ENCODE measurements at places on chromosomes 1 and 21. TPM values are rescaled to one million over a fixed set of nuclear protein-coding genes. Genes with fewer than 3 reads are reported as not detected.
A peak's percentile ranks its signal among the peaks of the same experiment; 100 is the strongest.

GRCh38 chr1:155050560-155051341, at the start of gene ADAM15:
Gene ADAM15, plus strand, starts transcription at chr1:155051316. Its CDS starts 71 bp downstream, at chr1:155051387.
- peak; percentile 80 for DNase-seq

DNA sequence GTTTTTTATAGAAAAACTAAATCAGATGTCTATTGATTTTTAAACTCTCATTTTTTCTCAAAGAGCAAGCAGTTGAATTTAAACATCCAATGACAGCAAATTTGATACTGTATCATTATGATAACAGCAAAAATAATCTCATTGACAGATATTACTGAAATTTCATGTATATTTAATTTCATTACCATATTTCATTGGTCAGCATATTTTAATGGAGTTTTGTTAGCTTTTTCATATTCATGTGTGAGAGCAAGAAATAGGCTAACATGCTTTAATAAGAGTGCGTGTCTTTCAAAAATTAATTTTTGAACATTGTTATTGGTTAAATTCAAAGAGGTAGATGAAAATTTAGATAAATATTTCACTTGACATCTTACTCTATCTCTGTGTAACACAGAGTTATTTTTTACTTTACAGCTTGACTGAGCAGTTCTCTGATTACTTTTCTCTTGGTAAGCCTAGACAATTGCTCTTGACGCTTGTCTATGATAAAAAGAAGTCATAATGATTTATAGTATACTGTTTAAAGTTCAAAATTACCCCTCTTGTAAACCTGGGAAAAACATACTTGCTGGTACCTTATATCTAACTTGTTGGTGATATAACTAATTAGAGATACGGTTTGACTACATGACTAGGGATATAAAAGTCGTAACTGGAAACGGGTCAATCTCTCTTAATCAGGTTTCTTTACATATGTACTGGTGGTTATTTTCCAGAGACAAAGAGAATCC, 732.3 kb upstream of the NCAM2 start:
- DNase-seq, result no peak

- no peak for DNase-seq
These were observed 136.0 kb downstream of the GDAP2 start for GRCh38 chr1:117793413-117793812.

DNA sequence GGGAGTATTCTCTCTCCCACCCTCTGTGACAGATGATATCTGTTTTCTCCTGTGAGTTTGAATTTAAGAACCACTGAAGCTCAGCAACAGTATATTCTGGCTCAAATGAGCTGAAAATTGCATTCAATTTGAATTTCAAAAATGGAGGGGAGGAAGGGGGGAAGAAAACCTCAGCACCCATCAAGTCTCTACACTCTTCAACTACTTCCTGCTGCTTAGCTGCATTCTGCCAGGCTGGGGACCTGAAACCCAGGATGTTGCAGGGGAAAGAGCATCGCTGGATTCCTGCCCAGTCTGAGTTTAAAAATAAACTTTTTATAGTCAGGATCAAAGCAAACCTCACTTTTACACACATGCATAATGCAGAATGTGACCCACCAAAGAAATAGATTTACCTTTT, 214.3 kb upstream of the ESRRG start:
- DNase-seq, result no peak

DNA sequence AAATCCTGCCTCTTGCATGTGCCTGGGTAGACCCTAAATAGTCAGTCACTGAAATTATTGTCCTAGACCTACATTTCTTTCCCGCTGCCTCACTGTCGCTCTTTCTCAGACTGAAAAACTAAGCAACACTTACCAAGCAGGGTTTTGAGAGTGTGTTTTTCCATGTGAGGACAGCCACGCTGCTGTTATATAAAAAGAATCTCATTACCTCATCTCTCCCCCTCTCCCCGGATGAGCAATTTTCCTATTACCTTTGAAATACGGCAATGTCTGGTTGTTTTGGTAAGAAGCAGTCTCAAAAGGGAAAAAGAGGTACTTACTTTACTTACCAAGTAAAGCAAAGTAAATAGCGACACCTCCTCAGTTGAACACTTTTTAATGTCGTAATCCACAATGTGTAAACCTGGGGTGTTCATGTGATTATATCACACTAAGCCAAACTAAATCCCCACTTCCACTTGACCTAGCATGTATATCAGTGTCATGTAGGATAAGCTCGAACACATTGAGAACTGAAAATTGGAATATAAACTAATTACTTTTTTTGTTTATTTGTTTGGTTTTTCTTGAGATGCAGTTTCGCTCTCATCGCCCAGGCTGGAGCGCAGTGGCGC, 12.2 kb upstream of the VN1R5 start:
- no peak for DNase-seq

DNA sequence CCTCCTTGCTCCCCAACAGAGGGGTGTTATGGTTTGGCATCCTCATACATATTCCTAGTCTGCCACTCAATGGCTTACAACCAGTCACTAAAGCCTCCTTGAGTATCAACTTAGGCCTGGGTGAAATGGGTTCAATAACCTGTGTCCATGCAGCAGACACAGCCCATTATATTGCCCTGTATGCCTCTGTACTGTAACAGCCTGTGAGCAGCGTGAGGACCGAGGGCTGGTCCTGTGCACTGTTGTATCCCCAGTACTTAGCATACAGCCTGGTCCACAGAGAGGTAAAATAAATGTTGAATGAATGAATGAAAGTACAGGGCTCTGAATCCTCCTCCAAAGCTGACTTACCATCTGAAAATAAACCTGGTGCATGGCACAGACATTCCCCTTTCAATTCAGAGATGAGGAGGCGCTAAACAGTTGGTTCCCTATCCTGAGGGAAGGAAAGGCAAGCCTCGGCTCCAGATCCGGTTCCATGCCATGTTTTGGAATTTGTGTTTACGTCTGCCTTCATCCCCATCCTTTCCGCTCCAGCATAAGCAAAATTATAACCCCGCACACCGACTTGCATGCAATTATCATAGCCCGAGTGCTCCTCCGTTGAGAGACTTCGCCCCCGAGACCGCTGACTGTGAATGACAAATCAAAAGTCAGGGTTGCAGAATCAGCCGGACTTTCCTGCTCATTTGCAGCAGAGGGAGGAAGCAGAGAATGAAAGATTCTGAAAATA, 45.0 kb upstream of the DNAJC6 start:
- peak; percentile 79 for DNase-seq

GRCh38 chr1:81582467-81582986, 218.2 kb upstream of the ADGRL2 start:
- no peak for DNase-seq

The EPHB2 gene
- 4.2 TPM for total RNA-seq
